NCI-H774 (cell line): ENCODE measurements at places on chromosomes 16 and 17.

GRCh38 chr17:41171886-41172285 is 3.9 kb upstream of the KRTAP4-3 start:
- DNase-seq, result no peak

DNA sequence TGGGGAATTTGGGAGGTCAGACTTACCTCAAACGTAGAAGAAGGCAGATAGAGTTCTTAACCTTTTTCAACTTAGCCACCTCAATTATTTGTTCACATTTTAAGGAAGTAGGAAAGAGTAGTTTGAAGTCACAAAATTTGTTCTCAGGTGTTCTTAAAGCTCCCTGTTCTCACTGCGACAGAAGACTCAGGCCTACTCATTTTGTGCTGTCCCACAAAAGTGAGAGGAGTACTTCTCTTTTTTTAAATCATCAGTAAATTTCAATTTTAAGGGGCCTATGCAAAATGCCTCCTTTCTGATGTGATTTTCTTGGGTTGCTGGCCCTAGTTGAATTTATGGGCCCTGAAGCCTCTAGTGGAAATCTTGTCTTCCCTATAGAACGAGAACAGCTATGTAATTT is 133.4 kb downstream of the MAP2K6 start:
- DNase-seq, result no peak

DNA sequence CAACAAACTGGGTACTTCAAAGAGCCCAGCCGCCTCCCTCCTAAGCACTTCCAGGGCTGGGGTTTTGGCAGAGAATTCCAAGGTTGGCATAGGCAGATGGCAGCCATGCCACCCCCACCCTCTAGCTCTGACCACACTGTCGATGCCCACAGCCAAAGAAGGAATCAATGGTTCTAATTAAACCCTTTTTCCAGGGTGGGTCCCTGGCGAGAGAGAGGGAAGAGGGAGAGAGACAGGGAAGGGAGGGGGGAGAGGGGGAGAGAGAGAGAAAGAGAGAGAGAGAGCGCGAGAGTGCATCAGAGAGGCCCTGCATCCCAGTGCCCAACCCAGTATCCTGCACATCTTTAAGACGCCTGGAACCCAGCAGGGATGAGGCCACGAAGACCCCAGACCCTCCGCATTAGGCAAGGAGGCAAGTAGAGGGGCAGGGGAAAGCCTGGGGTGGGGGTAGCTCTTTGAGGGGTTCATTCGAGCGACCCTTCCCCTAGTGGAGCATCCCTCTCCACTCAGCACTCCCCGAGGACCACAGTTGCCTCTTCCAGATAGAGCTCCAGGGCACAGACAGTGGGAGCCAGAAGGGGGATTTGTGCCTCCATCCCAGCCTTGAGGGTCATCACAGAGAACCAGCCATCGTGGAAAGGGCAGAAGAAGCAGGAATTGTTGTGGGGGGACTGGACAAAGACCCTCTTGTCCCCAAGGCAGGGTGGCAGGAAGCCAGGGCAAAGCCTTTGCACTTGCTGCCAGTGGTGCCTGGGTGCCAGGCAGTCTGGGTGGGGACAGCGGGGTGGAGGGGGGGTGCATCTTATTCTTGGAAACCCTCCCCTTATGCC is 2.6 kb downstream of the SRCIN1 start:
- no peak for DNase-seq

DNA sequence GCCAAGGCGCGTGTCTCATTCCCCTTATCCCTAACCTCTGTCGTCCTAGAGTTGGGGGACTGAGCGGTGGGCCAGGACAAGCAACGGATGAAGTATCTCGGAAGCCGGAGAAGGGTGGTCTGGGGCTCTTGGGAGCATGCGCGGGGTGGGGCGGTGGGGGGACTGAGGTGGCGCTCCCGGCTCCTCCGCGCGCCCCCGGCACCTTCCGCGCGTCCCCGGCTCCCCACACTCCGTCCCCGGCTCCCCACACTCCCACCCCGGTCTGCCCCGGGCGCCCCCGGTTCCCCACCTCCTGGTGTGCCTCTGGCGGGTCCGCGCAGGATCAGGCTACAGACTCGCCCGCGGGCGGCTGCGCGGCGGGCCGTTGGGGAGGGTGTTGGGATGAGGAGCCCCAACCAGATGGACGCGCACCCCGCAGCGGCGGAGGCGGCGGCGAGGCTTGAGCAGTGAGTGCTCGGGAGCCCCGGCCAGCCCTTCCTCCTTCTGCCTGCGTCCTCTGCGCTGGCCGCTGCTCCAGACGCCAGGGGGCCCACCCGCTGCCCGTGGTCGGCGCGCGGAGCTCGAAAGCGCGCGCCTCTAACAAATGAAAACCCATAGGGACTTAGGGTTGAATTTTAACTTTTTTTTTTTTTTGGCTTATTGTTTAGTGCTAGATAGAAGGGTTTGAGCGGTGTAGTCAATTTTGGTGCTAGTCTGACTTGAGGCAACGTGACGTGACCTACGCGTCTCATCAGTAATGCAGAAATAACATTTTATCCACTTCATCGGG is 5.6 kb upstream of the CRYM start:
- DNase-seq, result no peak

- no peak for DNase-seq
Measured at GRCh38 chr17:16215965-16216316, 607 bp upstream of the NCOR1 start.

GRCh38 chr16:2487903-2488531 is 13.1 kb downstream of the TBC1D24 start:
- DNase-seq, result no peak

GRCh38 chr17:15348021-15348420 is 6.6 kb upstream of the TEKT3 start:
- DNase-seq, result peak; percentile 38

DNA sequence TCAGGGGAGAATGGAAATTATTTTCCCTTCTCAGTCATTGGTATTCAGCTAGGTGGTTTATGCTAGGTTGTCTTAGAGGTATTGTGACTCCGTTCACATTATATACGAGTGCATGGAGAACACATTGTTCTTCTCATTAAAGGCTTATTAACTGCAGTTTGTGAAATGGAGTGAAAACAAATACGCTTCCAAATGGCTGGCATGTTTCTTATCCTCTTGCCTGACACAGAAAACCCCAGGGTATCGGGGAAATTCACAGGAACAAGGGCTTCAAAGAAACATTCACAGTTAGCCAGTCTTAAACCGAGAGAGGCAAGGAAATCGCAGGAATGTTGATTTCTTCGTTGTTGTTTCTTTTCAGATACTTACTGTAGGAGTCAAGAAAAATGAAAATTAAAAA is 1047.9 kb upstream of the RBFOX1 start:
- DNase-seq, result no peak

DNA sequence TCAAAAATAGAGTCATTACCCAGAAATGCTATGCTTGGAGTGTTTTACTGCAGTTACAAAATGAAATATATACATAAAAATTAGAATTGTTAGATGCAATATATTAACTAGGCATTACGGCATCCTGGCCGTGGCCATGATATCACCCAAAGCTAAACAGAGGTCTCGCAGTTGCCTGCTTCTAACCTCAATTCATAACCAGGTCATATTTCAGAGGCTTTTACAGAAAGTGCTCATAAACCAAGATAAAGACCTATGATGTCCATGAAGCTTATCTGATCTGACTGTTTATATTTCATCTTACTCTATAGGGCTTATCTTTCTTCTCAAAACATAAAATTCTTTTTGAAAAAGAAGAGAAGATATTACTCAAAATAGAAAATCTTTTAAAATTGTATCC is 664.5 kb upstream of the SALL1 start:
- DNase-seq, result no peak

GRCh38 chr17:49980703-49981197 is 11.8 kb downstream of the DLX4 start:
- DNase-seq, result no peak

DNA sequence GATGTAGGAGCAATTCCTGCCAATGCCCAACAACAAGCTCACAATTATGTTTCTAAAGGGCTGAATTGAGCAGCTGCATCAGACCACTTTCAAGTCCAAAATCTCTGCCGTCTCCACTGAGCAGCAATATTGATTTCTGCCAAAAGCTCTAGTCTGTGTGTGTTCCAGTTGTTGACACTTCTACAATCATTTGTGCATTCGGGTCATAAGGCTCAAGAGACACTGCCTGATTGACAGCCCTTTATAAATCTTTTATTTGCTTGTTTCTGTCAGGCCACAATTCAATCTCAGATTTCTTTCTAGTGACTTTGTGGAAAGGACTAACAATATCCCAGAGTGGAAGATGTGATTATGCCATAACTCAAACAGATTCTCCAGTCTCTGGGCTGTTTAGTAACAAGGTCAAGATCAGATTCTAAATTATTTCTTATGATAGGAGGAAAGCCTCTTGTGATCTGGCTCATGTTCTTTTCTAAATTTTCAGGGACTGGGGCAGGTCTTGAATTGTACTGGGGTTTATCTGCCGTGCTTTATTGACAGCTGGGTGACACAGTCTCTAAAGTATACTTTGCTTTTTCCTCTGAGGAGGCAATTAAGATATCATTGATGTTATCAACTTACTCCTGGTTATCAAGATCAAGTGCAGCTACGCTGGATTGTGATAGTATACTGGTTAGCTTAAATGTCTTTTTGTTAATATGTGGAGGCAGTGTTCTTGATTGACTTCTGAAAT is 377.1 kb downstream of the CNTNAP4 start:
- DNase-seq, result no peak

- DNase-seq, result no peak
Measured at GRCh38 chr17:4206962-4207361, 56.8 kb downstream of the ANKFY1 start.

DNA sequence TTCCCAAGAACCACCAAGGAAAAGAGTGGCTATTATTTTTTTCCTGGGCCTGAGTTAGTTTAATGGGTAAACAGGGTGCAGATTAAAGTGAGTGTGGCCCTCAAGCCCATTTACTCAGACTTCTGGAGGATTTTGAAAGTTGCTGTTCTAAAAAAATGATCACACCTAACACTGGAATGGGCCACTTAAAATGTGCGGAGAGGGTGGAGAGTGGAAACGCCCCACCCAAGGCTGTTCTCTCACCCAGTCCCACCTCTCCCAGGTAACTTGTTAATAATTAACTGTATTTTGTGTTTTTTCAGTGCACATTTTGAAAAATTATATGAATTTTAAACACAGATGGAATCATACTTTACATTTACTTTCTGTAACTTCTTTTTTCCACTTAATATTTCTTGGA is 5.4 kb downstream of the HIRIP3 start:
- DNase-seq, result no peak

- DNase-seq, result no peak
Measured at GRCh38 chr17:55462234-55462633, 40.6 kb upstream of the MMD start.

DNA sequence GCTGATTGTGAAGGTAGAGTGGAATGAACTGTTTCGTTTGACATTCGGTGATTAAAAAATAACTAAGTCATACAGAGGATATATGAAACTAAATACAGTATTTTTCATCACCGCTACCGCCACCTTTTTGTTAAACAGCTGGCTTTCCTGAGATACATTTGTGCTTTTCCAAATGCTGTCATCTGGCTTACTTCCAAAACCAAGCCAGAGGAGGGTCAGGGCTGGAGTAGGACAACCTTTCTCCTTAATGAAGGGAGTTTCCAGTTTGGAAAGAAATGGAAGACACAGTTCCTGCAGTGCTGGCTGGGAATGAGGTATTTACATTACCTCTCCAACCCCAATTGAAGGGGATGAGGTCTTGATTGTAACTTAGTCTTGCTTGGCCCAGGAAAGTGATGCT is 3.2 kb downstream of the TNRC6C start:
- DNase-seq, result no peak

GRCh38 chr17:75595284-75595919 is 7.8 kb downstream of the MYO15B start:
- no peak for DNase-seq

- no peak for DNase-seq
Measured at GRCh38 chr17:39271546-39271945, 45.8 kb upstream of the STAC2 start.

GRCh38 chr17:47423406-47424295 is 99.9 kb downstream of the EFCAB13 start:
- DNase-seq, result no peak

DNA sequence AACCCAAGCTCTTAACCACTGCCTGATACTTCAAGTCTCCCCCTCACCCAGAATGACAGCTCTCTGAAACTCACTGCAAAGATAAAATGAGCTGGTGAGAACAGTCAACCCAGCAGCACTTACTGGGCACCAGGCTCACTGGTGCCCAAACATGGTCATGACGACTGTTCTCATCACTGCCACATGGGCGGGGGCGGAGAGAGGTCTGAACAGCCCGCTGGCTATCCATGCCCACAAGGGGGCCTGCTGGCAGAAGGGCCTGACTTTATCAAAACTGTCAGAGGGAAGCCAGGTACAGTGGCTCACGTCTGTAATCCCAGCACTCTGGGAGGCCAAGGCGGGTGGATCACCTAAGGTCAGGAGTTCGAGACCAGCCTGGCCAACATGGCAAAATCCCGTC is 4.0 kb downstream of the MYBBP1A start:
- no peak for DNase-seq

- DNase-seq, result peak; percentile 95
Measured at GRCh38 chr17:80086081-80086480, 15.3 kb upstream of the GAA start.

DNA sequence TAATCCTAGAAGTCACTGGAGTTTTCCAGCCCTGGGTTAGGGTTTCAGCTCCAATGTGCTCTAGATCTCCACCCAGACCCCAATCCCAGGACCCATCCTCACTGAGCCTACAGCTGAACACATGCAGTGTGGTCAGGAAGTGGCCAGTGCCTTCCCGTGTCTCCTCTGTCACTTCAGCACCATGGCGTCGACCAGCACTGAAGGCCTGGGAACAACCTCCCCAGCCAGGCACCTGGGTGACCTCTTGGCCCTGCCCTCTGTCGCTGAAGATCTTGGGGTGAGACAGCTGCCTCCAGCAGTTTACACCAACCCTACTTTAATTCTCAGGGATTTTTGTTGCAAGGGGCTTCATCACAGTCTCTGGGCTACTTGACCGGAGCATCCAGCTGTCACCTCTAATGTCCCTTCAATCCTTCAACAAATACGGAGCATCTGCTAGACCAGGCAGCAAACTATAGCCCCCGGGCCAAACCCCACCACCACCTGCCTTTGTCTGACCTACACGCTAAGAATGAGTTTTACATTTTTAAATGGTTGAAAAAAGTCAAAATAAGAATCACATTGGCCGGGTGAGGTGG is 18.0 kb upstream of the GSG1L start:
- no peak for DNase-seq

DNA sequence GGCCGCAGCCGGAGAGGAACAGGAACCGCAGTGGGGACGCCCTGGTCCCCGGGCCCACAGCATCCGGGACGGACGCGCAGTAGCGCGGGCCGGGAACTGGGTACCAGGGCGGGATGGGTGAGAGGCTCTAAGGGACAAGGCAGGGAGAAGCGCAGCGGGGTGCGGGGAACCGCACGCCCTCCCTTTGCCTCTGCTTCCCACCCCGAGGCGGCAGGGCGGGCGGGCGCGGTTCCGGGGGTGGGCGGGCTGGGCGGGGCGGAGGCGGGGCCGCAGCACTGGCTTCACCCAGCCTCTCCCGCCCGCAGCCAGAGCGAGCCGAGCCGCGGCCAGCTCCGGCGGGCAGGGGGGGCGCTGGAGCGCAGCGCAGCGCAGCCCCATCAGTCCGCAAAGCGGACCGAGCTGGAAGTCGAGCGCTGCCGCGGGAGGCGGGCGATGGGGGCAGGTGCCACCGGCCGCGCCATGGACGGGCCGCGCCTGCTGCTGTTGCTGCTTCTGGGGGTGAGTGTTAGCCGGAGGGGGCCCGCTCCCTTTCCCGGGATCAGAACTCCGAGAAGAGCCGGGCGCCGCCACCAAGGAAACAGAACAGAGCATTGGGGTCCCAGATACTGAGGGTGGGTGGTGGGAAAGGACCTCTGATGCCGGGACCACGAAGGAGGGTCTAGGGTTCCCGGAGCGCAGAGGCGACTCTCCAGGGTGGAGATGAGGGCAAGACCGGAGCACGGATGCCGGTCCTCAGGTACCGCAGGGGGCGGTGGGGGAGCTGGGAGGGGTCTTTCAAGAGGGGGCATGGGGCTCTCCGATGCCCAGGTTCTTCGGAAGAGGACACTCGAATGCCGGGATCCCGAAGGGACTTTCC is at the start of gene NGFR:
Gene NGFR (plus strand): TSS at position 308 of the 856 bp plus-strand sequence. CDS start 125 bp downstream, at position 433.
- peak; percentile 43 for DNase-seq
